ENCODE measurements at places on chromosomes 1 and 21.

DNA sequence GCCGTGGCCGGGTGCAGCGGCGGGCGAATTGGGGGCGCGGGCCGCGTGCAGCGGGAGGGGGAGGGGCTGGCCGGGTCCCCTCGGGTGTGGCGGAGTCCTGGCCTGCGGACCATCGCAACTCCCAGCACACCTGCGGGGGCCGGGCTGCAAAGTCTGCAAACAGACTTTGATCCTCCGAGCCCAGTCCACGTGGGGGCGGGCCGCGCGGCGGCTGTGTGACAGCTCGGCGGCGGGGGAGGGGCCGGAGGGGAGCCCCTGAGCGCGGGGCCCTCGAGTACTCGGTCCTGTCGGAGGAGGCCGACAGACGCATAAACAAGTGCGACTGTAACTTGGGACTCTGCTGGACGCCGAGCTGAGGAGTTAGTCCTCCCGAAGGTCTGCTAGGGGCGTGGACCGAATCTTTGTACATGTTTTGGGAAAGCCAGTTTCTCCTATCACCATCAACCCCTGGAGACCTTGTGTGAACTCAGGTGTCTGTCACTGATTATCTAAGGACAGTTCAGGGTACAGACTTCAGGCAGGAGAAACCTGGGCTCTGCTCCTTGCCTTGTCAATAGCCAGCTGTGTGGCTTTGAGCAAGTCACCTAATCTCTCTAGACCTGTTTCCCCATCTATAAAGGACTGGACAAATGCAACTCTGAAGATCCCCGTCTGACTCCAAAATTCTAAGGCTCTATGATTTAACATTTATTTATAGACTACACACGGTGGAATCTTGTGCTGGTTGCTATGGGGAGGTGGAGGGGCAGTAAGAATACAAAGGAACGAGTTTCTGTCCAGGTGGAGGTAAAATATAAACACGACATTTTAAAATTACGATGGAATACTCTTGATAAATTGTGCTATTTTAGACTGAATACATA is 710 bp upstream of the SLC30A1 start:
- peak; percentile 77 for DNase-seq

GRCh38 chr1:115880981-115881672 is 40.2 kb upstream of the NHLH2 start:
- DNase-seq: no peak

DNA sequence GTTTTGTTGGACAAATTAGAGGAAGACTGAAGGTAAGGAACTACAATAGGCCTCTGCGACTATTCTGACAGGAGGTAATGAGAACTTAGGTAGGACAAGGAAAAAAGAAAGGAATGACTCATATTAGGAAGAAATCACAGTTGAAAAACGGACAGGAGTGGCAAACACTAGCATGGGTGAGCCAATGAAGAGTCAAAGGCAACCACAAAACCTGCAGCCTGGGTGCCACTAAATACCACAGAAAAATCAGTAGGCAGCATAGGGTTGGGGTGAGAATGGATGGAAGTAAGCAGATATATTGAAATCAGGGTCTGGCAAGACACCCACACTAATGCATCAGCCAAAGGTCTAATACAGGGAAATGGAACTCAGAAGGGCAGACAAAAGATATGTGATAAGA is 10.0 kb downstream of the RBM34 start:
- DNase-seq: no peak

- DNase-seq: no peak
Observed at GRCh38 chr1:84402060-84402459, 3.8 kb downstream of the DNASE2B start.

DNA sequence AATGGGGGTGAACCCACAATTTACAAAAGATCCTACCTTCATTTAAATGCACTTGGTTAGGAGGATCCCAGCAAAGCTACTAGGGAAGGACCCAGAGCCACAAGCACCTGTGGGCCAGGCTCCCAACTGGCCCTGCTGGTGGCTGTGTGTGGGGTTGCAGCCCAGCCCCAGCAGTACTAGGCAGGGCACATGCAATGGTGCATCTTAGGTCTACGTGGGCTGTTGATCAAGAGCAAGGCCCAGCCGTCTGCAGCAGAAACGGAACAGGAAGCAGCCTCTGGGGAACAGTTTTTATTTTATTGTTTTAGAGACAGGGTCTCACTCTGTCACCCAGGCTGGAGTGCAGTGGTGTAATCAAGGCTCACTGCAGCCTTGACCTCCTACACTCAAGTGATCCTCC is 134.1 kb upstream of the RAB4A start:
- DNase-seq: no peak

DNA sequence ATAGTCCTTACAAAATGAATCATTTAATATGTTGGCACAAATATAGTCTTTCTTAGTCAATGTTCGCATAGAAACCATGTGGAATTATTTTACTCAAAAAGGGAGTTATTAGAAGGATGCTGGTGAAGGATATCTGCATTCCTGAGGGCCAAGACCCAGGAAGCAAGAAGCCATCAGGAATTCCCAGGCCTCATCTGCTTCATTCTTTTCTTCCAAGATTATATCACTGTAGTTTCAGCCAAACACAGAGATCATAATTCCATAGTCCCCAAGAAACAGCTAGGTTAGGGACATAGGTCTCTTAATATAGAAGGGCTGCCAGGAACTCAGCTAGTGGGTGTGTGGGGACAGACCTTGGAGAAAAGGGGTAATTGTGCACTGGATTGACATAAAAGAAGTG is 28.6 kb upstream of the DISC1 start:
- DNase-seq: no peak

DNA sequence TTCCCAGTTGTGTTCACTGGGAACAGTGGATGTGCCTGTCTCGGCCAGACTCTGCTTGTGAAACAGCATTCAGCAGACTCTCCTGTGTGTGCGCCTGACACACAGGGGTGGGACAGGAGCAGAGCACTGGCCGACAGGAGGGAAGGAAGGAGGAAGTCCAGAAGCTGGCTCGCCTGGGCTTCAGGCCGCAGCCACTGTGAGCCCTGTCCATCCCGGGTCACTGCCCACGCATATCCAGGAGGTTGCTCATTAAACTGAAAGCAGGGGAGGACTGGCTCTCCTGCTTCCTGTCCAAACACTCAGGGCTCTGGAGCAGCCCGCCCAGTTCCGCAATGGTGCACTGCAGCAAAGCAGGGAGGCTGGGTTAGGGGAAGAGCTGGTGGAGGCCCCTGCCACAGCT is 218.7 kb upstream of the VAMP3 start:
- DNase-seq: no peak

DNA sequence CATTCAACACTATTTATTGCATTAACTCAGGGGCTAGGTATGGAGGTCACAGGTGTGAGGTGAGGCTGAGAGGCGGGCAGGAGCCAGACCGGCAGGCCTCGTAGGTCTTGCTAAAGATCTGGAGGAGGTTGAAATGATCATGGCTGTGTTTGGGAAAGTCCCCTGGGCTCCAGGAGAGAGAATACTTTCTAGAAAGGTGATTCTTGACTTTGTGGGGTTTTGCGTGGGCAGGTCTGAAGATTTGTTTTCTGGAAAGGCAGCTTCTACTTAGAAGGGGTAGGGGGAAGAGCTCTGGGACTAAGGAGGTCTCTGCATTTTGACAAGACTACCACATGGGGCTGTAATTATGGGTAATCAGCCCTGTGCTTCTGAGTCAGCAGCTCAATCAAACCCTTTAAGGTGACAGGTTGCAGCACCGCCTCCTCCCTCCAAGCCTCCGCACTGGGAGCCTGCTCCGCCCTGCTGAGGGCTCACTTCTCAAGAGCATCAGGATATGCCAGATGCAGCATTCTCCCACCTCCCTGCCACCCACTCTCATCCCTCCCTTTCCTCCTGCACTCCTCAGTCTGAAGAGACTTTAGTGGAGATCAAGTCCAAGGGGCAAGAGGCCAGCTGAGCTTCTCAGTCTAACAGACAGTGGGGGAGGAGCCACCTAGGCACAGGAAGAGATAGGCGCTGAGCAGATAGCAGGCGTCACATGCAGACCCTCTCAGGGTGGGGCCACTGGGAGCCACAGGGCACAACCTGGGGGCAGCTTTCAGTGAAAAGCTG is 30.5 kb downstream of the SLC30A1 start:
- DNase-seq: peak; percentile 94

DNA sequence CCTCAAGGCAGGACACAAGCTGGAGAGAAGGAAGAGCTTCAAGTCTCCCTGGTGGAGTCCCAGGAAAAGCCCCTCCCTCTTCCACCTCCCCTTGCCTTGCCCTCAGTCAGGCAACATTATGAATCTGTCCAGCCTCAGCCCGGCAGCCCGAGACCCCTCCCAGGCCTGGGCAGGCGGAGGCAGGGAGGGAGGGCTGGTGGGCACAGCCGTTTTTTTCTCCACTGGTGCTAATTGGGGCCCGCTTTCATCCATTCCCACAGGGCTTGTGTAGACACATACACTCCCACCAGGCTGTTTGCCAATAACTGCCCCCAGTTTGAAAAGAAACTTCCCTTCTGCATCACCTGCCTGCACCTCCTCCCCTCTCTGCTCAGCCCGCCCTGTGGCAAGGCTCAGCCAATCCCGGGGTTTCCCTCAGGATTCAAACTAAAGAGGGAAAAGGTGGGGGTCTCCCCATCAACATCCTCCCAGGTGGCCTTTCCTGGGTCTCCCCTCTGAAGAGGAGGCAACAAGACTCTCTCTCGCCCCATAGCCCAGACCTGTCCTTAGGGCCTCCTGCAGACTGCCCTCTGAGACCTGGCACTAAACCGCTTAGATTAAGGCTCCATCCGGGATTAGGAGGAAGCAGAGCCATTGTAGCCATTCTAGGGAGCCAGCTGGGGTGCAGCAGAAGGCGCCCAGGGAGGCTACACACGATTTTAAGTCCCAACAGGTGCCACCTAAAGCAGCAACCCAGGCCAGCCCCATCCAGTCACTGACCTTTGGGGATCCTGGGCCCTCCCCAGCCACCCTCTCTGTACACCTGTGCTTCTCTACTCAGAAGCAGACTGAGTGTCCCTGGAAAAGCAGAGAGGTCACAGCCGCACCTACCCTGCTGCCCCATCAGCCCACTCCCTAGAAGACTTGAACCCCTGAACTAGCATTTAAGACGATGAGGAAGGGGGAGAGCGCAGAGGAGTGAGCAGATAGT is 3.5 kb downstream of the IGSF9 start:
- no peak for DNase-seq

DNA sequence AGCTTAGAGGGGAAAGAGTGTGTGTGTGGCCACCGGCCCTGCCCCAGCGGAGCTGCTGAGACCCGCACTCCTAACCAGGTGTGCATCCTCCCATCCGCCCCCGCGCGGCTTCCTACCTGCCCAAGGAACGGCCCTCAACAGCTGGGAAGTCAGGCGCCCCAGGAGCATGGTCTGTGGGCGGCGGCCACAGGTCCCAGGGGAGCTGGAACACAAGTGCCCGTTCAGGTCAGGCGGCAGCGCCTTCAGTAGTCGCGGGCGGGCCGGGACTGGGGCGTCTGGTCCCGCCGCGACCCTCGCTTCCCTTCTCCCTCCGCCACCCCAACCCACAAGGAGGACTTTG is 448 bp downstream of the AURKAIP1 start:
- no peak for DNase-seq

DNA sequence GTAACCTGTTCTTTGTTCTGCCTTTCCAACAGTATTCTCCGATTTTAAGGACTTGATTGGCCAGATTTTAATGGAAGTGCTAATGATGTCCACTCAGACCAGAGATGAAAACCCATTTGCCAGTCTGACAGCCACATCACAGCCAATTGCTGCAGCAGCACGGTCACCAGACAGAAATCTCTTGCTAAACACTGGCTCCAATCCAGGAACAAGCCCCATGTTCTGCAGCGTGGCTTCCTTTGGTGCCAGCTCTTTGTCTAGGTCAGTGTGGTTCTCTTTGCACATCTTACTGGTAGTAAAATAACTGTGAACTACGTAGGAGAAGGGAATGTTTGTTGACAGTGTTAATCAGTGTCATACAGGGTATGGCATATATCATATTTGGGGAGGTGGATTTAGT is 72.7 kb downstream of the UBE4B start:
- no peak for DNase-seq

GRCh38 chr1:84164161-84164560 is 20.1 kb downstream of the PRKACB start:
- peak; percentile 91 for DNase-seq

GRCh38 chr1:15153842-15154479 is 414 bp downstream of the TMEM51 start:
- DNase-seq: peak; percentile 23

DNA sequence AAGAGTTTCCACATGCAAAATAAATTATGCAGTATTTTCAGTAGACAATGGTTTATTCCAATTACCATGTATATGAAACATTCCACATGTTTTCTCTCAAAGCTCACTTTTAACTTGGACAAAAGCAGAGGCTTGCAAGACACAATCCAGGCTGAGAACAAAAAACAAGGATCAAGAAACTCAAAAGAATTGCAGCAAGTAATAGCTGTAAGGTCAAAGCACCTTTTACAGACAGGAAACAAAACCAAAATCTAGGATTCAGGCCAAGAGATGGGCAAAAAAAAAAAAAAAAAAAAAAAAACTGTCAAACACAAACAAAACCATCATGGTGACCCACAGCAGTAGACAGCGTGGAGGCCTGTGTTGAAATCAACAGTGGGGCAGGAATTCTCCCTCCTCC is 9.3 kb downstream of the RGS1 start:
- no peak for DNase-seq

GRCh38 chr1:68199603-68200002 is 32.7 kb downstream of the WLS start:
- DNase-seq: no peak

- DNase-seq: no peak
Observed at GRCh38 chr1:89815611-89816010, 5.2 kb upstream of the LRRC8D start.

- DNase-seq: no peak
Observed at GRCh38 chr1:46394872-46395465, 852 bp downstream of the FAAH start.

DNA sequence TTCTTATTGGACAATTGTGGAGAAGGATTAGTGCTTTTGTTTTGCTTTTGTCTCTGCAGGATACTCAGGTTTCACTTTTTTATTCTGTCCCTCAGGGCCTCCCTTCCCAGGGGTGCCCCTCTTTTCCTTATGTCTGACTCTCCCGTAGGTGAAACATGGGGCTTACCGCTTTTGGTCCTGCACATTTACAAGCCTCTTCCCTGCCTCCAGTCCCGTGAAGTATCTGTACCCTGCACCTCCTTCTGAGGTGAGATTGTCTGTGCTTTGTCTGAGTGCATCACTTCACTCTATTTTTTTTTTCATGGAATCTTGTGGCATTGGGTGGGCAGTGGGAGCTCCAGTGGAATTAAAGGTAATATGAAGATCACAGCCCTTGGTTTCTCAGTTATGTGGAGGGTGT is 758.1 kb upstream of the TPTE start:
- no peak for DNase-seq

- DNase-seq: no peak
Observed at GRCh38 chr1:220695426-220695825, 5.3 kb downstream of the C1orf115 start.

GRCh38 chr1:6167391-6168303 is 12.5 kb downstream of the CHD5 start:
- no peak for DNase-seq

- DNase-seq: no peak
Observed at GRCh38 chr1:91224878-91225277, 179.8 kb downstream of the HFM1 start.

- DNase-seq: no peak
Observed at GRCh38 chr1:172090511-172090817, 249.2 kb downstream of the DNM3 start.

All from NCI-H2227 treated with DMSO at 0.1 percent for 48 hours (cell line).